Frontal cortex (tissue), 4 donors: ENCODE measurements at places on chromosomes 12 and 14.

GRCh38 chr14:21106498-21107282 is 5.8 kb downstream of the TMEM253 start:
- peak; percentile 54 for DNase-seq

GRCh38 chr14:56004323-56004722 is 113.9 kb upstream of the PELI2 start:
- no peak for DNase-seq

DNA sequence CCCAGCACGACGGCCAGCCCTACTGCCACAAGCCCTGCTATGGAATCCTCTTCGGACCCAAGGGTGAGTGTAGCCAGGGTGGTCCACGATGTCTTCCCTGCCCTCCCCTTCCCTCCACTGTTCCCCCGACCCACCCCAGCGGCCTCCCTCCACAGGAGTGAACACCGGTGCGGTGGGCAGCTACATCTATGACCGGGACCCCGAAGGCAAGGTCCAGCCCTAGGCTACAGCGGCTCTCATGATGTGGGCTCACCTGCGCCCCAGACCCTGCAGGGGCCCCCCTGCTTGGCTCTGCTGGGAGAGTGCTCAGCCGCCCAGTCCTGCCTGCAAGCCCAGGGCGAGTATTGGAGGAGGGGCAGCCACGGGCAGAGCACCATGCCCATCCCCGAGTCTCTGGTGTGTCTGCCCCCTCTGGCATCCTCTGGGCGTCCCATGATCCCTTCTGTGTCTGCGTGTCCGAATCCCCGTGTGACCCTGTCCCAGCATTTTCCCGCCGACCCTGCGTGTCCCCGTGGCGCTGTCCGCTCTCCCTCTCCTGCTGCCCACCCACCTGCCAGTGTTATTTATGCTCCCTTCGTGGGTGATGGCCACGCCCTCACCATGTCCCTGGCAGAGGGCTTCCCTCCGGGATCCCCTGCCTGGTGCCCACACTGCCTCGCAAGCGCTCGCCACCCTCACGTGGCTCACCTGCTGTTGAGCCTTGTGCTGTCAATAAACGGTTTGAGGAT is 5.0 kb downstream of the CRIP2 start:
- peak; percentile 44 for DNase-seq

DNA sequence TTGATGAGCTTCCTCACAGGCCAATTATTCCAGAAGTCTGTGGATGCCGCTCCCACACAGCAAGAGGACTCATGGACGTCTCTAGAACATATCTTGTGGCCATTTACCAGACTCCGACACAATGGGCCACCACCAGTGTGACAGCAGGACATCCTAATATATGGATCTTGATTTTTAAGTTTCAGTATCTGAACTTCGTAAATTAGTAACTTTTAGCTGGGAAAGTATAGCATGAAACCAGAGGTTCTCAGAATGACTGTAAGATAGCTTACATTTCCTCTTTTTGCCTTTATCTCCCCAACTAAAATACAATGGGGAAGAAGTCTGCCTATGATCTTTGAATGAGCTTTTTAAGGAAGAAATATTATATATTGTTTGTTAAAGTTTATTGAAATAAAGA is 87.0 kb downstream of the DNAI7 start:
- DNase-seq: no peak

- no peak for DNase-seq
Observed at GRCh38 chr12:64010069-64010686, 165.7 kb downstream of the SRGAP1 start.

DNA sequence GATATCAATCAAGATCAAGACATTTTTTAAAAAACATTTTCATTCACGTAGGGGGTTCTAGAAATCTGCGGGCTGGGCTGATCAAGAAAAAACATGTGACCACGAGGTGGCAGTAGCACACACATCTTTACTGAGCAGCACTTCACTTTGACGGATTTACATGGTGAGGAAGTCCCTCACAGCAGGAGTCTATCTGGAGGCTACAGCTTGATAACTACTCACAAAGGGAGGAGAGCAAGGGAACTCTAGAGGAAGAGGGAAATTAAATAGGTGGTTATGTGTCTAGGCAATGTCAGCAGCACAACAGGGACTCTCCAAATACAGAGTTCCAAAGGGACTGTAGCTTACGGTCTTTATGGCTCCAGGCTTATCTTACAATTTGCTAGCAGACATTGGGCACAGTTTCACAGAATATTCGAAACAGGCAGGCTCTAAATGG is 248.1 kb downstream of the DPY19L2 start:
- DNase-seq: no peak

- DNase-seq: no peak
Observed at GRCh38 chr14:24246765-24247212, 4.4 kb upstream of the TINF2 start.

- DNase-seq: no peak
Observed at GRCh38 chr14:61381553-61381952, 60.2 kb downstream of the PRKCH start.

- no peak for DNase-seq
Observed at GRCh38 chr14:88683119-88683518, 109.6 kb downstream of the EML5 start.

GRCh38 chr12:94792693-94793092 is 142.3 kb upstream of the TMCC3 start:
- DNase-seq: no peak

DNA sequence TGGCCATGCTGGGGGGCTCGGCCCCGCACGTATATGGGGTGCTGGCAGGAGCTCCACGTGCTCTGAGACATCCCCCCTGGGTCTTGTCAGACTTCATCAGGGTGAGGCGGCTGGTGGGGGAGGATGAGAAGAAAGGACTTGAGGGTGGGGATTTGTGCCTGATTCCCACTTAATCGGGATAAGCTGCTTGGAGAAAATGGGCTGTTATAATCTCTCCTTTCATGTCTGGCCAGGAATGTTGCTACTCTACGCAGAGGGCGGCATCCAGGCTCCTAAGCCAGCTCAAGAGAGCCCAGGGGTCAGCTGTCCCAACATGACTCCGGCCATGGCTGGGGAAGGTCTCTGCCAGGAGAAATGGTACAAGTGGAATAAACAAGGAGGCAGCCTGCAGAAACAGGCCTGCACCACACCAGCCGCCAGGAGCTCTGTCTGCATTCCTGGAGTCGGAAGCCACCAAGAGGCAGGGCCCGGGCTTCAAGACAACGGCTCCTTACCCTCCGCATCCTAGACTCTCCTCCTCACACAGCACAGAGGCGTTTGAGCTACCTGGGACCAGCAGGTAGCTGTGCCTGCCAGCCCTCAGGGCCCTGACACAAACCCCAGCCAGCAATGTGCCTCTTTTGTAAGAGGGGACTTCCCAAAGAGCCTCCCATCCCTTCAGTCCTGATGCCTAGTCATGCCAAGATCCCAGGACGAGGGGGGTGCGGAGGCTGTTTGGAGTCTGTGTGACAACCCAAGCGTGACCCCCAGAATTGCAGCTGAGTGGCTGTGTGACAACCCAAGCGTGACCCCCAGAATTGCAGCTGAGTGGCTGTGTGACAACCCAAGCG is 195.8 kb upstream of the DIO3 start:
- DNase-seq: no peak

DNA sequence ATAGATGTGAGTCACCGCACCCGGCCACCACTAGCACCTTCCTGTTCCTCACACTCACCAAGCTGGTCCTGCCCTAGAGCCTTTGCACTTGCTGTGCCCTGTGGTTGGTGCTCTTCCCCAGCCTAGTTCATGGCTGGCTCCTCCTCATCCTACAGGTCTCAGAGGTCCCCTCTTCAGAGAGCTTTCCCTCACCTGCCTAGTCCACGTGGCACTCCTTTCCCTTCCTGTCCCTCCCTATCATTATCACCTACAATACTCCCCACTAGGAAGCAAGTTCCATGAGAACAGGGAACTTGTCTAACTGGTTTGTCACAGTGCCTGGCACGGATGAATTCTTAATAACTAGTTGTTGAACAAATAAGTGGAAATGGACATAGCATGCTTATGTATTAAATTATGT is 24.0 kb upstream of the TMED10 start:
- DNase-seq: no peak

DNA sequence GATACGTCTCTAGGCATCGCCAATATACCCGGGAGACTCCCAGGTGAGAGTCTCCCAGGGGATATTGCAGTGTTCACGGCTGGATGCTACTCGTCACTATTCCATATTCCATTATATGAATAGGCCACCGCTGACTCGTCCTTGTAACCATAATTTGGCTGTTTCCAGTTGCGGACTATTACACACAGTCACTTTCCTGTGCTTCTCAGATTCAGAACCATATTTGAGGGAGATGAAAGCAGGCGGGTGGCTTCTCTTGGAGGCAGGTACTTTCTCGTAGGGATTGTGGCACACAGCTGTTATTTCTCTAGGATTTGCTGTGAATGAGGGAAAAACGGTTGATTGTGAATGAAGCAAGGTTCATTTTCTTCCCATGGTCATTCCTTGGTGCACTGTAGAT is 73.0 kb downstream of the ADGRD1 start:
- no peak for DNase-seq

DNA sequence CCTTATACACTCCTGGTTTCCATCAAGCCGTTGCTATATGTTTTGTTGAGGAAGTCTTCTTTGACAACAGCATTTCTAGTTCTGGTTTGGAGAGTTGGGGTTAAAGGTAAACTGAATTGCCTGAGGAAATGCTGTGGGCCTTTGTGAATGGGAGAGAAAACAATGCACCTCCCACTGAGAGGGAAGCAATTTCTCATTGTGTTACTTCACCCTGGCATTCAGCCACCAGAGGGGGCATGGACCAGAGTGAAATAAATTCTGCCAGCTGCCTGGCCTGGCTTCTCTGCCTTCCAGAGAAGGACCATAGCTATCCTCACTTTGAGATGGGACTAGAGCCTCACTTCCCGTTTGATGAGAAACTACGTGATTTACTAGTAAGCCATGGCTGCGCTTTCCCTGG is 475.3 kb downstream of the EGLN3 start:
- no peak for DNase-seq

- no peak for DNase-seq
Observed at GRCh38 chr12:22656831-22657230, 31.9 kb downstream of the ETNK1 start.

- no peak for DNase-seq
Observed at GRCh38 chr14:102080183-102081080, 6.4 kb downstream of the HSP90AA1 start.

- DNase-seq: no peak
Observed at GRCh38 chr14:25122843-25123242, 72.9 kb upstream of the STXBP6 start.
